ENCODE measurements at places on chromosomes 13 and 19. TPM values are rescaled to one million over a fixed set of nuclear protein-coding genes. Genes with fewer than 3 reads are reported as not detected.

- DNase-seq = no peak
Measured at GRCh38 chr19:18435178-18435841, 2.6 kb downstream of the ISYNA1 start.

- DNase-seq = no peak
Measured at GRCh38 chr13:79548902-79549301, 67.9 kb downstream of the NDFIP2 start.

NKG7 gene
- 16.4 TPM for polyA plus RNA-seq

- DNase-seq = no peak
Measured at GRCh38 chr19:2458054-2458453, 1.3 kb upstream of the LMNB2 start.

GRCh38 chr19:13211426-13212308, 61.5 kb downstream of the IER2 start:
- no peak for DNase-seq

ZNF574 gene
- 3.3 TPM for polyA plus RNA-seq
